ENCODE measurements at places on chromosomes 5 and 9.

GRCh38 chr5:112419164-112419985 is at the start of gene EPB41L4A:
Gene EPB41L4A (minus strand): TSS chr5:112419277. CDS start chr5:112419039, 238 bp downstream.
- no peak for DNase-seq

GRCh38 chr9:91930475-91930874 is 19.6 kb downstream of the ROR2 start:
- no peak for DNase-seq

DNA sequence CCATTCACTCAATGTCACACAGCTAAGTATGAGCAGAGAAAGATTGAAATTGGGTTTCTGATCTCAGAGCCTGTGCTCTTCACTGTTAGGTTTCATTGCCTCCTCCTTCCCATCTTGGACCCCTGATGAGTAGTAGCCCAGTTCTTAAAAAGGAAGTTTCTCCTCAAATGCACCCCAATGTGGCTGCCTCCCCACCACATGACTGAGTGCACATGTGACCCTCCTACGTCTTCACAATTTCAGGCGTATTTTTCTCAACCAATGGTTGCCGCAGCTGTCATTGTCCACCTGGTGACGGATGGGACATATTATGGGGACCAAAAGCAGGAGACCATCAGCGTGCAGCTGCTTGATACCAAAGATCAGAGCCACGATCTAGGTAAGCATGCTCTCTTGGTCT is 178.5 kb downstream of the PAPPA start:
- DNase-seq = no peak

DNA sequence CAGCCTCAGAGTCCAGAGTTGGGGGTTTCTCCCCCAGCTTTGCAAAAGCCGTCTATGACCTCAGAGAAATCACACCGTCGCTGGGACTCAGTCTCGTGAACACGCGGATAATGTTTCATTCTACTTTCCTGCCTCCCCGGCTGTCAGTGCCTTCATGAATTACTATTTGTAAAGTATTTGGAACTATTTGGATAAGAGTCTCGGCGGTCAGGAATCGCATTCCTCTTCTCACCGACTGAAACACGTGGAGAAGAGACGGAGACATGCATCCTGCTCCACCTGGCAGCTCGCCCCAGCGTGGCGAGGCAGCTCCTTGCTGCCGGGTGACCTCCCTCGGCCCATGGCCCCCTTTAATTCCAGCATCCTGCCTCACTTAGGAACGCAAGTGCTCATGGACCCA is 23.9 kb downstream of the IRX2 start:
- DNase-seq = no peak

- DNase-seq = no peak
These were observed 8.0 kb downstream of the GLIPR2 start for GRCh38 chr9:36144309-36145232.

- no peak for DNase-seq
These were observed 211.2 kb upstream of the DAPK1 start for GRCh38 chr9:87286506-87286905.

GRCh38 chr9:126611592-126612325 is 2.0 kb upstream of the LMX1B start:
- DNase-seq = peak; percentile 40

- no peak for DNase-seq
These were observed 23.3 kb downstream of the MCTP1 start for GRCh38 chr5:95261437-95262175.

GRCh38 chr5:179821298-179822058 is 773 bp downstream of the SQSTM1 start:
- DNase-seq = peak; percentile 83

- no peak for DNase-seq
These were observed 162.8 kb upstream of the ANKH start for GRCh38 chr5:15034379-15034778.

GRCh38 chr5:16744164-16744880 is 127.5 kb upstream of the RETREG1 start:
- no peak for DNase-seq

DNA sequence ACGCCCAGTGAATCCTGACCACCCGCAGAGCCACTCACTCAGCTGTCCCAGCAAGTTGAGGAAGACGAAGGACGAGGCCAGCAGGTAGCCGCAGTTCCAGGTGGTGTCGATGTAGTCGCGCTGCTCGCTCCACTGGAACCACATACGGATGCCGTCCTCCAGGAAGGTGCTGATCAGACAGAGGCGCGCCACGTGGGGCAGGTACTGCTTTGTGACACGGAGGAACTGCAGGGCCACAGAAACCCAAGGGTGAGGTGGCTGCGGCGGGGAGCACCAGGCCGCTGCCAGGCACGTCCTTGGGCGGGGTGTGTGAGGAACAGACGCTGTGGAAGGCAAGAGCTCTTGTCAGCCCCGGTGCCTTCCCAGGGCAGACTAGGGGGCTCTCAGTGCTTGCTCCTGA is 8.6 kb downstream of the SURF4 start:
- no peak for DNase-seq

DNA sequence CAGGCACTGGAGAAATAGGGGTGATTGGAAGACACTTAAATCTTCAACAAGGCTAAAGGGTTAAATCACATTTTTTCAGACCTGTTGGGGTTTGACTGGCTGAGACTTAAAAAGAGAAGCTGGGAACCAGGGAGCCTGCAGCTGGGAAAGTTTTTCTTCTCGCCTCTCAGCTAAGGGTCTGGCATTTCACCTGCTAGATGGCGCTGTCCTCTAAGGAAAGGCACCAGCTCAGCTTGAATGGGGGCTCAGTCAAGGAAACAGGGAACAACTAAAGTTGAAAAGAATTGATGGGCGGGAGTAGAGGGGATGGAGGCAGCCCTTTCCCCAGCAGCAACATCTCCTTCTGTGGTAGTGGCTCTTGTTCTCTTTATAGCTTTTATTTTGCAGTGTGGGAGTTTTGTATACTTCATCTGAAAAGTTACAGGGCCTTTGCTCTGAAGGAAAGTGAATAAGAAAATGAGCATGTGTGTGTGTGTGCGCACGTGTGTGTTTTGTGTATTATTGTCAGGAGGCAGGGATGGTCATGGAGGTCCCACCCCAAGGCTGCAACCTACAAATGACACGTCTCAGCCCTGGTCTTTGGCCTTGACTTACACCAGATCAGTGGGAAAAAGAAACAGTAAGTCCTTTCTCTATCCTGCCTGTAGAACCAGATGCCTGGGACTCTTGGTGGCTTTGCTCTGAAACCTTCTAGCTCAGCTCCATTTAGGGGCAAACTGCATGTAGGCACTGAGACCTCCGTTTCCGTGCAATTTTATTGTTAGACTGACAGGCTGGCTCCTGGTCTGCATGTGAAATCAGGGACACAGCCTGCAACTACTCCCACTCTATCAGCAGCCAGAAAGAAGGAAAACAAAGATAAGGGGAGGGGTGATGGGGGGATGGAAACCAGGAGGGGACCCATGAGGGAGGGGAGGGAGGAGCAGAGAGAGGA is 316.2 kb upstream of the CLINT1 start:
- DNase-seq = peak; percentile 27

DNA sequence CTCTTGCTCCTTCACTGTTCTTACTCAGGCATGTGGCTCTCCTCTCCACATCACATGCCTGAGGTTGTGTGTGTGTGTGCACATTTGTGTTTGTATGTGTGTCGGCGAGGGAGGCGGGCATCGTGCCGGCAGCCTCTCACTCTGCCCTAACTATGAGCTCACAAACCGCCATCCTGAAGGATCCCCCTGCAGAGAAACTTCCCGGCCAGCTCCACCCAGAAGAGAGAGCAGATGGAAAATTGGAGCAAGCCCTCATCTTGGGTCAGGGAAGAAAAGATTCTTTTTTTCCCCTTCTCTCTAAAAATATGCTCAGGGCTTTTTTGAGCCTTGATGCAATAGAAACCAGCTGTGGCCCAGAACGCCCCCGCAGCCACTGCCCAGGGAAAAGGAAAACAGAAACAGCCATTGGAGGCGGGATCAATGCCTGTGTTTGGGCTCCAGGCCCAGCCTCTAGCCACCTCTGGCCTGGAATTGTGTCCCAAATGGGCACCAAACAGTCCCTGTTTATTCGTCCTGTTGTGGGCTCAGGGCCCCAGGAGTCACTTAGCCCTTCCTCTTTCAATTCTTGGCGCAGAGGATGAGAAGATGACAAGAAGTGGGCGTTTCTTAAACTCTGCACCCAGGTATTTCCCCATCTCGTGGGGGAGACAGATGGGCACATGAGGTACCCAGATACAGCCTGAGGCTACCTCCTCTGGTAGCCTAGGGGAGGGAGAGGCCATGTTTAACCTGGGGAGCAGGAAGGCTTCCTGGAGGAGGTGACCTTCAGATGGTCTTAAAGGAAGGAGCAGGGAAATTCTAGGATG is 151.5 kb downstream of the RGS3 start:
- DNase-seq = no peak

- no peak for DNase-seq
These were observed 273.1 kb downstream of the GABRB2 start for GRCh38 chr5:161273410-161273809.

Measured in stimulated activated CD4-positive, alpha-beta T cell treated with anti-CD3 and anti-CD28 coated beads, Interleukin-1b, Interleukin-23, amount 100 ng/mL, for 24 hours (primary cell).